ENCODE measurements at places on chromosomes 3 and 15.
A peak's percentile ranks its signal among the peaks of the same experiment; 100 is the strongest.

- no peak for DNase-seq
These were observed 17.5 kb upstream of the GOLGA8J start for GRCh38 chr15:30065025-30065801.

GRCh38 chr3:18436213-18436612 lies 11.1 kb upstream of the SATB1 start:
- DNase-seq: peak; percentile 10

- DNase-seq: no peak
These were observed 273.2 kb downstream of the MFSD1 start for GRCh38 chr3:159074756-159075701.

DNA sequence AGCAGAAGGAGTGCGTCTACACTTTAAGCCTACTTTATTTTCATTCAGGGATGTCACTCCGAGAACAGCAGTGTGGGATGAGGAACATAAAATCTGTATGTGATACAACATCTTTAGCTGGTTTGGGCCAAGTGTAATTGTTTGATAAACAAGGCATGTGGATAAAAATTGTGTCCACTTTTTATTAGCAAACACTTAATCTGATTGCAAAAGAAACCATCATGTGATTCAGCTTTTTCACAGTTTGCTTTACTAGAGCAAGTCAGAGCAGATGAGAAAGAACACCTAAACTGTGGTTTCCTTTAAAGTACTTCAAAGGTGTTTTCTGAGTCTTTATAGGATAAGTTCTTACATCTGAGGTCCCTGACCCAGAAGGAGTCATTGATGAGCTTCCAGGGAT lies 237.9 kb downstream of the THSD4 start:
- DNase-seq: no peak

DNA sequence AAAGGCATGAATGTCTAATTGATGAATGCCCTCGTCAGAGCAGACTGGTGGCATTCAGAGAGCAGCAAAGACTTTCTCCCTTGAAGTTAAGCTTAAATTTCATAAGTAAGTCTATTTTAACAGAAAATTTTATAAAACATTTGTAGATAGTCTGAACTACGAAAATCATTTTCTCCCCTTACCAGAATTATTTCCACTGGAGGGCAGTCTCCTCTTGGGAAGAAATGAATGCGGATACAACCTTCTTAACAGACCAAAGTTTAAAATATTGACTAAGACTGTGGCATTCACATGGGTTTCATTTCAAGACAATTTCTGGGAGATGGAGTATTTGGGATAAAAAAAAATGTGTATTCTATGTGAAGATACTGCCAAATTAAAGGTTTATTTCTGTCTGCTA lies 669.0 kb downstream of the FHIT start:
- peak; percentile 24 for DNase-seq

DNA sequence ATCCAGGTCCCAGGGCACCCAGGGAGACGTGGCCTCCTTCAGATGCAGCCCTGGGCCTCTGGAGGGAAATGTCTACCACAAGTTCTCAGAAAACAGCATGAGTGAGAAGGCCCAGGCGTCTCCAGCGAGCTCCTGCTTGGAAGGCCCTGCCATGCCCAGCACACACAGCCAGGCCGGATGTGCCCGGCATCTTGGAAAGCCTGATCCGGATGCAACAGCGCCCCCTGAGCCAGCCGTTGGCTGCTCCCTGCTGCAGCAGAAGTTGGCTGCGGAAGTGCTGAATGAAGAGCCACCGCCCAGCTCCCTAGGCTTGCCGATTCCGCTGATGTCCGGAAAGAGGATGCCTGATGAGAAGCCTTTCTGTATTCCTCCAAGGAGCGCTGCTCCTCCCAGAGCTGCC lies 856 bp downstream of the NPAP1 start:
- peak; percentile 74 for DNase-seq

DNA sequence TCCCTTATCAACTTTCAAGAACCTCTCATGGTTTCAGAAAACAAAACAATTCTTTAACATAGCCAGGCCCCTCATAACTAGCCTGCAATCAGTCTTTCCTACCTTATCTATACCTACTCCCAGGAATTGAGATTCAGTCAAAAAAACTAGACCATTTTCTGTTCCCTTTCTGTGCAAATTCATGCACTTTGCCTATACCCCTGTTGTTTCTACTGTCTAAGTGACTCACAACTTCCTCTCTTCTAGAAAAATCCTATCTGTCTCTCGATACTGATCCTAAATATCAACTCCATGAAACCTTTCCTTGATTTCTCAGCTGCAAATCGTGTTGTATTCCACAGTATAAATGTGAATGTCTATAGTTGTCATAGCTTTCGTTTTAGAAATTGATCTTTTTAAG lies 10.9 kb upstream of the IL1RAP start:
- no peak for DNase-seq

- DNase-seq: no peak
These were observed 484.2 kb downstream of the MECOM start for GRCh38 chr3:169179321-169179720.

DNA sequence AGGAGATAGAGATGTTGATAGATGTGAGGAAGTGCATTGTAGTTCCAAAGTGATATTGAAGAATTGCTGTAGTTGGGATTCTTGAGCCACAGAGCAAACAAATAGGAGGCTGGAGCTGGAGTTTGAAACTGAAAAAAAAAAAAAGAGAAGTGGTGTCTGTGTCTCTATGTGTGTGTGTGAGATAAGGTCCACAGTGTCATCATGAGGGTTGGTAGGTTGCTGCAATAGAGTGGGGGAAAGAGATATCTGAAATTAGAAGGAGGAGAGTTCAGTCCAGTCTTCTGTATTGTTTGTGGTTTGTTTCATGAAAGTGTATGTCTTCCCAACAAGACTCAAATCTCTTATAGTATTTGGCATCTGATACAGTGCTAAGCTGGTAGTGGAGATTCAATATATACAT lies 37.3 kb upstream of the CACNA1D start:
- no peak for DNase-seq

DNA sequence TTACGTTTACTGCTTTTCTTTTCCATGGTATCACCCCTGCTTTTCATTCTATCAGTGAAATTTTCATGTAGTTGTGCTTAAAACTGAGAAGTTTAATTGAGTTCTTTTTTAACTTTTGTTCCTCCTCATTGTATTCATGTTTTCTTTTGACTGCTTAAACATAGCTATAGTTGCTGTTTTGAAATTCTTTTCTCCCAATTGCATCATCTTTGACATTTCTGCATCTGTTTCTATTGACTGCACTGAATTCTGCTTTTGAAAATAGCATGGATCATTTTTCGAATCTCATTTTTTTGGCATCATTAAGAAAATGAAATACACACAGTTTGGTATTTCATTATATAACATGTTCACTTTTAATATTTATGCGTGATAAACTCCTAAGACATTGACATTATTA lies 694.9 kb downstream of the MECOM start:
- DNase-seq: no peak

DNA sequence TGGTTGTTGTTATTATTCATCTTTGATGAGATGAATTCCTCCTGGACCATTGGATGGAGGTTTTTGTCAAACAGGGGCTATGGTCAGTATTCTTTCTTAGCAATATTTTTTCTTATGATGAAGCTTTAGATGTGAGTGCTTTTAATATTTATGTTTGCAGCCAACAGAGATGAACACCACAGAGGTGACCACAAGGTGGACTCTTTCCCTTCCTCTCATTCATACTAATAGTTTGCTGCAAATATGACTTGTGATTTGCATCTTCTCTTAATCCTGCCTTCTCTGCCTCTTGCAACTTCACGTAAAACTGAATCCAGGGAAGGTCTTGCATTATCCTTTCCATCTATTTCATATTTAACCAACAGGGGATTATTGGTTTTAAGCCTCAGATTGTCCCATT lies 473.1 kb upstream of the UBE2E2 start:
- DNase-seq: peak; percentile 14

DNA sequence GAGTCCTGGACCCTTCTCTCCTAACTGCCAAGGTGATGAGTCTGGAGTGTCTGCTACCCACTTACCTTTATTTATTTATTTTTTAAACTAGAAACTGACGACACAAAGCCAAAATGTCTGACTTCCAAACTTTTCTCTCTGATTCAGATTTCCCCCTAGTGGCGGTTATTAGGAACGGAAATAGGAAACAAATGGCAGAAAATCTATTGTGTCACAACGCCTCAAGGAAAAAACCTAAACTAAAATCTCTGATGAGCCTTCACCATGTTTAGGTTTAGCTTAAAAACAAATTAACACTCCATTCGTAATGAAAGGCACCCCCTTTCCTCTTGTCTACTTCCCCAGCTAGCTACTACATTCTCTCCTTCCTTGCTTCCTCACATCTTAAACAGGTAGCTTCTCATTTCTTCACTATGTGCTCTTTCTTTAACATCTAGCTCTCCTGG lies 94.0 kb upstream of the MEX3B start:
- peak; percentile 85 for DNase-seq

DNA sequence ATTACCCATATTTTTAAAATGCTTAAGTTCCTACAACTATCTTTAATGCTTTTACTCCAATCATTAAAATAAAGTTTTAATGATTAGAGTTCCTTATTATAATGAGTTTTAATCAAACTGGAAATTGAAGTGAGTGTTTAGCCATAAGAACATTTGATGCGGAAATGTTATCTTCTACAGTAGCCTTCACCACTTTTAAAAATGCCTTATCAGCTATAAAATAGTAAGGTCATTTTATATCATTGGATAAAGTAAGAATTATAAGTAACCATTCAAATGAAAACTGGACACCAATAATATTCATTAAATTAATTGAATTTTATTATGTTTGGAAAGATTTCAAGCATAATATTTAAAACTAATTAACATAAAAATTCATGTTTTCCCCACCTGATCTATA lies 825.0 kb upstream of the ROBO1 start:
- no peak for DNase-seq

DNA sequence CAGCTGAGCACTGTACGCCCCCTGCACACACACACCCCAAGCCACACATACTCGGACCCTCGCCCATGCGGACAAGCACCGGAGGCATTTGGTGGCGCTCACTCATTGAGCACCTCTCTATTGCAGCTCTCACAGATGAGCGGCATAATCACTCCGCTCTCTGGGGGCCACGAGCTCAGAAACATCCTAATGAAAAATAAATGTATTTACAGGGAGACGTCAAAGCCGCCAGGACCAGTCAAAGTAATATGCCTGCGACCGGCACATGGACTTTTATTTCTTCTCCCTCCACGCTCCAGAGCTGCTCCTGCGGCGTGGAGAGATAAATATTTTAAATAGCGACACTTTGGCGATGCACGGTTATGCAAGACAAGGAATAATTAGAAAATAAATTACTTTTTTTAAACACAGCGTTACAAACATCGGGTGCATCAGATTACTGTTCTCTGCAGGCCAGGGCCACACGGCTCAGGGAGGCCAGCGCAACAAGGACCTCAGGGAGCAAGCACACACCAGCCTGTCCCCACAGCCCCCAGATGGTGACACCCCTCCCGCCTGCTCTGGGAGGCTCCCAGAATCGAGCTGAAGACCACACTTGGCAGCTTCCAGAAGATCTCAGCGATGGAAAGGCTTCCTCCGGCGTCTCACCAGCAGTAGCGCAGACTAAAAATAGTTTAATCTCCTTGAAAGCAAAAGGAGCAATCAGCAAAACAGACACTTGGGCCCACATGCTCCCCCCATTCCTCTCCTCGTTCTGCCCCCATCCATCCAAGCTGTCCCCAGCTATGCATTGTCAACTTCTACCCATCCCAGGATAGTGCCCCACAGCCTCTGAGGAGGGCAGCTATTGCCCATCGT lies 48.0 kb downstream of the CACNA2D2 start:
- DNase-seq: no peak

DNA sequence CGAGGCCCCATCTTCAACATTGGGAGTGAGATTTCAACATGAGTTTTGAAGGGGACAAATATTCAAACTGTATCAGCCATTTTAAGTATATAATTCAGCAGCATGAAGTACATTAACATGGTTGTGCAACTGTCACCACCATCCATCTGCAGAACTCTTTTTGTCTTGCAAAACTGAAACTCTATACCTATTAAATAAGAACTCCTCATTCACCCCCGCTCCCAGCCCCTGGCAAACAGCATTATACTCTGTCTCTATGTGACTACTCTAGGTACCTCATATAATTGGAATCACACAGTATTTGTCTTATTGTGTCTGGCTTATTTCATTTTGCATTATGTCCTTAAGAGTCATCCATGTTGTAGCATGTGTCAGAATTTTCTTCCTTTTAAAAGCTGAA lies 110.1 kb downstream of the MAP2K5 start:
- no peak for DNase-seq

DNA sequence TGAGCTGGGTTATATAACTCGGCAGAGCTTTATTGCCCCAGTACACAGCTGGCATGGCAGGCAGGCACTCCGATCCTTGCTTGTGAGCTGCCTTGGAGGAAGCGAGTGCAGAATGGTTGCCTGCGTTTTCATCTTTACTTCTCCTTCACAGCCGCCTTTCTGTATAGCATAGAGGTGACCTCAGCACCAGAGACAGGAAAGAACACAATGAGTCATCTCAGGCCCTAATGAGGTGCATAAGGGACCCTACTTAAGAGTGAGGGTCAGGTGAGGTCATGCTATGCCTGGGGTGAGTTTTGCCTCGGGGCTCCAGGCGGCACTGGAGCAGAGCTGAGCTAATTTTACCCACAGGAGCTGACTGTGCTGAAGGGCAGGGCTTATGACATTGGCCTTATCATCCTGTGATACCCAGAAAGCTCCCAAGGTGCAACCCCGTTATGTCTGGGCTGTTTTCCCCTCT lies 43.5 kb downstream of the LPP start:
- no peak for DNase-seq

GRCh38 chr3:158701420-158702065 lies 29.1 kb upstream of the LXN start:
- no peak for DNase-seq

- no peak for DNase-seq
These were observed 9.8 kb upstream of the COLQ start for GRCh38 chr3:15531346-15531745.

DNA sequence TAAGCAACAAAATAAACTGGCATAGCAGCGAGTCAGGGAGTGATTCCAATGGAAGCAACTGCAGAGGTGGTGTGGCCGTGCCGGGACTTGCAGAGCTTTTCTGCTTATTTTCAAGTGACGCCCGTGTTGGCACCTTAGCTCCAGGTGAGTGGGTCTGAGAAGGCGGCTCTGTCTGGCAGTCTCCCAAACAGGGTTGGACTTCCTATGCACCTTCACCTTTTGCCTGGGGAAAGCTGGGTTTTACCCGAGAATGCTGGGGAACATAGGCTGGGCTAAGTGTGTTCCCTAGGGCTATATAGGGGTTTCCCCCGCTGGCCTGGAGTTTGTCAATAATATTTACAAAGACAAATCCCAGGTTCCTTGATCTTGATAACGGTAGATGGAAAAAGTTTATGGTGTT lies 179.9 kb upstream of the TBL1XR1 start:
- no peak for DNase-seq

Data from GM23338 (cell line).